Stimulated activated CD8-positive, alpha-beta memory T cell treated with anti-CD3 and anti-CD28 coated beads, Interleukin-15, amount 100 ng/mL, for 24 hours (primary cell): ENCODE measurements at places on chromosomes 12 and 14.

- DNase-seq: no peak
These were observed 769.3 kb downstream of the NOVA1 start for GRCh38 chr14:25828562-25828961.

DNA sequence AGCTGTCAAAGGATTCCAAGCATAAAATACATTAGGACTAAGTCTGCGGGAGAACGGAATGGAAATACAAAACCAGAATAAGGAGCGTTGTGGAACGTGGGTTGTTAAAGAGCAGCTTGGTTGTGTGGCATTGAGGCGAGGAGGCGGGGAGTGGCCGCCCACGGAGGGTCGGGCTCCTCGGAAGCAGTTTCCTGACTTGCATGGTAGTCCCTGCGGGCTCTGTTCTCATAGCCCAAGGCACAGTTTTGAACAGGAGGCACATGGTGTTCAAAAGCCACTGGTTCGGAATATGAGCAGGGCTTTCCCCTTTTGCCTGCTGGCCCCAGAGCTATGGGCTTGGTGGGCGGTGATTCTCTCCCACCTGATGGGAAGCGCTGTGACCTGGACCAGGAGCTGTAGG lies 12.2 kb downstream of the DDX51 start:
- no peak for DNase-seq

- DNase-seq: no peak
These were observed 16.9 kb upstream of the KRT7 start for GRCh38 chr12:52216100-52216499.

- DNase-seq: no peak
These were observed 15.5 kb downstream of the MYH6 start for GRCh38 chr14:23392613-23393012.

DNA sequence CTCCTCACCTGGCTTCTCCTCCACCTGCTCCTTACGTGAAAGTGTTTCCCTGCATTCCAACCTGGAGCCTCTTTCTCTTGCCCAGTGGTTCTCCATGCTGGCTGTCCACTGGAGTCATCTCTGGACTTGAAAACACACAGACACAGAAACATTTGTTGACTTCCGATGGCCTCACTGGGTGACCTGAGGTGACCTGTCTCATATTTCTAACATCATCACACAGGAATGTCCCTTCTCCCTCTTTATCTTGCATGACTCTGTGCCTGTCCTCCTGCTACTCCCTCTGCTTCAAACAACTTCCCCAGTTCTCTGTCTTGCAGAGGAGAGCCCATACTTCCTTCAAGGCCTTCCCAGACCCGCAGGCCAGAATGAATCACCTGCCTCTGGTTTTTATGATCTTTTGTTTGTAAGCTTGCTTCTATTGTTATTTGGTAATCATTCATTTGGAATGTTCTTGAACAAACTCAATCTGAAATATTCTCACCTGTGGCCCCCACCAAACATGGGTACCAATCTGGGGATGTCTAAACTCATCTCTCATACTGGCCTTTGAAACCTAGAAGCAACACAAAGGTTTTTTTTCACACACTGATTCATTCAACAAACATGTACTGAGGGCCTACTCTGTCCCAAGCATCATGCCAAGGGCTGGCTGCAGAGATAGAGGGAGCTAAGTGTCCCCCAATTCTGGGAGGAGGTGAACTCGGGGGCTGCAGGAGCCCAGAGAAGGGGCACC lies 9.7 kb upstream of the RIN3 start:
- DNase-seq: no peak

DNA sequence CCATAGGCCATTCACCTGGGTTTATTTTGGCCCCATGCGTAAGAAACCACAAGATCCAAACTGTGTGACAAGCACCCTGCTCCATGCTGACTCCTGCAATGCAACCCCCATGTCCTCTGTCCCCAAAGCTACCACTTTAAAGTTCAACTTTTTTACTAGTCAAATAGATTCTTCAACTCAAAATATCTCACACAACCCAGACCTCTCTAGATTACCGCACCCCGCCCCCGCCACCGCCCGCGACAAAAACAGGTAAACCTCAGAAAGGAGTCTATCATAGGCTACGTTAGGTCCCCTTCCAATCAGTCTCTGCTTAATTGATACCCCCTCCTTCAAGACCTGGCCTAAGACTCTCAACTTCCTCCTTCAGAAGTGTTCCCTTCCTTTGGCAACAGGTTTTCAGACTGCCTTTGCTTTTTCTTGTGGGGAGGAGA lies 2.2 kb downstream of the ZFP36L1 start:
- no peak for DNase-seq

DNA sequence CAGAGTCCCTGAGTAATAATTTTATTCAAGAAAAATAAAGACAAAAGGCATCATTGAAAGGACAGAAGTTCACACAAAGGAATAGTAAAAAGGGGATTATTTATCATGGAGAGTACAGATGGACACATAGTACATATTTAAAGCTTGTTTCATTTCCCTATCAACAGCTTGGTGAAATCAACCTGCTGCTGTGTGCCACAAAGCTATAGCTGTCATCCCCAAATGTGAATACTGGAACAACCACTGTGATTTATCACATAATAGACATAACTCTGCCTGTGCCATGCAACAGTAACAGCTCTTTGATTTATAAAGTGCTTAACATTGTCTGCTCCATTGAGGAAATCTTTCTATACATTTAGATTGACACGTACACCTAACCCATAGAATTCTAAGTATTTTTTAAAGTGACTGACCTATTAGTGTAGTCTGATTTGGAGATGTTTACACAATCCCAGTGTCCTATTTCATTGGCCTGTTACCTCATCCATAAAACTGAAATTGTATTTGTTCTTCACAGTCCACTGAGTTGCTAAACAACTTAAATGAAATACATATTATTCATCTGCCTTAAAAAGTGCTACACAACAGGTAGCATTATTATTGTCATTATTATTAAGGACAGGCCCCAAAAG lies 3.3 kb downstream of the NEMF start:
- no peak for DNase-seq

DNA sequence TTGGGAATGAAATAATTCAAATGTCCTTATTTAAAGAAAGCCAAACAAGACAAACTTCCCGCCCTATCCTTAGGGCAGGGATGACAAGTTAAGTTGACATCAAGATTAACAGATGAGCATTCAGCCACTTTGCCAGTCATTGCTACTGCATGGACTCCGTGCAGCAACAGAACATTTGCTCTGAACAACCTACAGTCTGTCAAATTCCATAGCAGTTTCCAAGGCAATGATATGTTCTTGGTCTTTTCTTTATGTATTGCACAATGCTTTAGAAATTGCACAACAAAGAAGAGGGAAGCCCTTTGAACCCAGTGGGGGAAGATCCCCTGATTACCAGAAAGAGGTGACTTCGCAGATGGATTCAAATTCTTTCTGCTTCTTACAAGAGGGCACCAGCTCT lies 269.8 kb downstream of the BCAT1 start:
- no peak for DNase-seq

GRCh38 chr12:82996168-82996812 lies 309.6 kb downstream of the TMTC2 start:
- DNase-seq: no peak

DNA sequence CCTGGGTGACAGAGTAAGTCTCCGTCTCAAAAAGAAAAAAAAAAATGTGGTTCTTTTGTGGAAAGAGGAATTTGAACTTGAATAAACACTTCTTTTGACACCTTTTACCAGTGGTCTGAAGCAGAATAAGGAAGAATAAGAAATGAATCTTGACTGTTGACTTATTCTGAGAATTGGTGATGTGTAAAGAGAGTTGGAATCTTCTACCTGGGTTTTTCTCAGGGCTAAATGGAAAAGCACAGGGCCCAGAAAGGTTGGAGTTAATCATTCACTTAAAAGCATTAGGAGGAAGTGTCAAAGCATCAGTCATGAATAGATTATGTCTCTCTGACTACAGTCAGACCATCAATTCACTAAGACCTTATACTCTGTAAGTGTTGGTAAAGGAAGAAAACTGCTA lies 13.9 kb downstream of the PNMA1 start:
- no peak for DNase-seq

DNA sequence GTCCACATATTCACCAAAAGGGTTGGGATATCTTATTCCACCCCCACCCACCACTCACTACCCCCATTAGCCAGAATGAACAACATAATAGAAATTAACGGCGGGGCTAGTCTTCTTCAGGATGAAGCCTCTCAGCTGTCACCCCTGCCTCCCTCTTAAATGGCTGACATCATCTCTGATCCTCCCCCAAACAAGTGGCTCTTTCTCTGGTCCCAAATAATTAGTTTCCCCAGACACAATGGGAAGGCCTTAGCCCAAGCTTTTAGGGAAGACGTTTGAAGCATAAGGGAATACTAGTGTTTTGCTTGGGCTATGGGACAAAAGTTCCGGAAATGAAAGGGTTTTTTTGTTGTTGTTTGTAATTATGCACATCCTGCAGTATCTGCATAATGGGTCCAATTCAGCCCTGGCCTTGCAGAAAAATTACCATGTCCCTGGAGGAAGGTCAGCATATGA lies 13.8 kb downstream of the STON2 start:
- DNase-seq: no peak

- DNase-seq: no peak
These were observed 44.8 kb downstream of the CPSF6 start for GRCh38 chr12:69284131-69284530.

DNA sequence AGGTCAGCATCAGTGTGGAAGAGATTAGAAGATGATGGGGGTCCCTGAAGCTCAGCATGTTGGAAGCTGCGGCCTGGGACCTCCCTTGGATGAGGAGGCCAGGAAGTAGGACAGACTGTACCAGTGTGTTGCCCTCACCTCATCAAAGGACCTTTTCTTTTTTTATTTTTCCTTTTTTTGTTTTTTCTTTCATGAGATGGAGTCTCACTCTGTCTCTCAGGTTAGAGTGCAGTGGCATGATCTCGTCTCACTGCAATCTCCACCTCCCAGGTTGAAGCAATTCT lies 16.4 kb upstream of the FAM222A start:
- DNase-seq: no peak

- no peak for DNase-seq
These were observed 34.7 kb downstream of the BCL11B start for GRCh38 chr14:99237288-99237687.

DNA sequence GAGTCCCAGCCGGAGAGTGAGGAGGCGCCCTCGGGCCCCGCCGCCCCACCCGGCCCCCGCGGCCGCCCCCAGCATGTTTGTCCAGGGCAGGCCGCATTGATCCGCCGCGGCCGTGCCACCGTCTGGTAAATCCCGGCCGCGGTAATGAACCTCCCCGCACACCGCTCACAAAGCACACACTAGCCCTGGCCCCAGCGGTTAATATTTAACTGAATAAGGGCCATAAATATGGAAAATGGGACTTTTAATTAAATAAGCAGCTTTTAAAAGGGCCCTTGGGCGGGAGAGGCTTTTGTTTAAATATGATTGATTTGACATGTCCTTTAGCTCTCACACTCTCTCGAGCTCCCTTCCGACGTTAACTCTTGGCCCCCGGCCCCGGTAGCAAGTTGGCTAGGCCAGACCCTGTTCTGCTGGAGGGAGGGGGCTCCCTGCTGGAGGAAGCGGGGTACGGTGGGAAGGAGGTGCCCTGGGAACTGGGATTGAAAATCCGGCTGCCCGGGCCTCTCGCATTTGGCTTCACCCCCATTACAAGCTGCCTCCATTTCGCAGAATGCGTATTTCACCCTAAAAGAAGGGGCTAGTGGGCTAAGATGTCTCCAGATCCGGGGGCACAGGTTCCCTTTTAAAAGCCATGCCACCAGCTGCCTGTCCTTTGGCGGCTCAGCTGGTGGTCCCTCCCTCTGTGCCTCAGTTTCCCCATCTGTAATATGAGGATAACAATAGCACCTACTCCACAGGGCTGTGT lies 199.8 kb downstream of the RBM19 start:
- DNase-seq: no peak

DNA sequence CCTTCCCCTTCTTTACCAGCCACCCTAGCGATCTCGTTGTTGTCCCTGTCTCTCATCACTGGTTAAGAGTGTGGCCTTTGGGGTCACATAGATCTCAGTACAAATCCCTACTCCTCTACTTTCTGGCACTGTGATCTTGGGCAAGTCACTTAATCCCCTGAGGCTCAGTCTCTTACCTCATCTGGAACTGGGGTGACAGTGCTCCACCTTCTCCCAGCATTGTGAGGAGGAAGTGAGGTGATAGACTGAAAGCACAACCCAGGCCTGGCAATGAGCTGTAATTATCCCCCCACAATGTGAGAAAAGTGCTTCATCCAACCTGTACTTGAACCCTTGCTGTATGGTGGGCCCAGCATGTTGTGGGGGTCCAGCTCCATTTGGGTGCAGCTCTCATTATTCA lies 48.0 kb downstream of the IRAK3 start:
- DNase-seq: no peak

- no peak for DNase-seq
These were observed 41.0 kb downstream of the ZCRB1 start for GRCh38 chr12:42284876-42285275.

DNA sequence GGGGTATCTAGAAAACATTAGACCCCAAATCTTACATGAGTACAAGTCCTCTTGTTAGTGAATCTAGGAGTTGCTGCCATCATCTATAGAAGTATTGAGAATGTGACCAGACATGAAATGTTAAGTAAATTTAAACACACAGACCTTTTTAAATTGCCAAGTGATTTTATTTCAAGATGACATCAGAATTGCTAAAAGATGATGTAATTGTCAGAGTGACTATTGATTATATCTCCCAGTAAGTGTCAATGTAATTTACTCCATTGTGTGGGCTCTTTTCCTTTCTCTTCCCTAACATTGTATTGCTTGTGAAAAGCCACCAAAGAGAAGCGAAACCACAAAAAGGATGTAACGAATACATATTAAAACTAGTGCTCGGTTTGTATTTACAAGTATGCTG lies 16.8 kb downstream of the ADAM21 start:
- DNase-seq: no peak

DNA sequence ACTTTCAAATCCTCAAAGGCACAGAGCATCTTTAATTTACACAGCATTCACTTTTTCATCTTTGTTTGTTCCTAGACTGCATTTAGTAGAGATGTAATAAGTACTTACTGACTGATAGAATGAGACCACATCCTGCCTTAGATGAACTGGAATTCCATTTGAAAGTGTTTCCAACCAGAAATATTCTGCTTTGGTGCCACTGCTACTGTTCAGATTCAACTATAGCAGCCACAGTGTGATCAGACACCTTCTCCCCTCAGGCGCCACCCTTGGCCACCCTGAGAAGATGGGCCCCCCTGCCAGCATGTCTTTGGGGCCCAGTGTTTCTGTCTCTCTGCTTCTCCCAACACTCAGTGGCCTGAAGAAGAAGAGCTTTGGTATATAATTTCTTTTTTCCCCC lies 449.1 kb downstream of the RAD51B start:
- DNase-seq: no peak

DNA sequence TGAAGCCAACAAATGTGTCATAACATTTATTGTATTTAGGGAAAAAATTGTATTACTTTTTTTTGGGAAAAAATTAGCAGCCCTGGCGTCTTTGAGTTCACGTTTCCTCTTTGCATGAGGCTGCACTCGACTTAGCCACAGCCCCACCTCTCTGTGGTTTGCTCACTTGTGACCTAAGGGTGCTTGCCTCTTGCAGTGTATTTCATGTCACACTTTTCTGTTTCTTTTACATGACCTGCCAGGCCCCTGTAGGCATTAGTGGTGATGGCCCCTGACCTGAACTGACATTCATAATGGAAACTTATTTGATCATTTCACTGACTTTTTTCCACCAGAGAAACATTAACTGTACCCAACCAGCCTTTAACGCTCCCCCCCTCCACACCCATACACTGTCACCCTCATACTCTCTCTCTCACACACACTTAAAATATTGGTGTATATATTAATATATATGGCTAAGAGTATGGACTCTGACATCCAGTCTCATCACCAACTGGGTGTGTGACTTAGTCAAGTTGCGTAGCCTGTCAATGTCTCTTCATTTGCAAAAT lies 122.9 kb downstream of the PRKCH start:
- no peak for DNase-seq
